ENCODE measurements at places on chromosomes 1 and 21.

DNA sequence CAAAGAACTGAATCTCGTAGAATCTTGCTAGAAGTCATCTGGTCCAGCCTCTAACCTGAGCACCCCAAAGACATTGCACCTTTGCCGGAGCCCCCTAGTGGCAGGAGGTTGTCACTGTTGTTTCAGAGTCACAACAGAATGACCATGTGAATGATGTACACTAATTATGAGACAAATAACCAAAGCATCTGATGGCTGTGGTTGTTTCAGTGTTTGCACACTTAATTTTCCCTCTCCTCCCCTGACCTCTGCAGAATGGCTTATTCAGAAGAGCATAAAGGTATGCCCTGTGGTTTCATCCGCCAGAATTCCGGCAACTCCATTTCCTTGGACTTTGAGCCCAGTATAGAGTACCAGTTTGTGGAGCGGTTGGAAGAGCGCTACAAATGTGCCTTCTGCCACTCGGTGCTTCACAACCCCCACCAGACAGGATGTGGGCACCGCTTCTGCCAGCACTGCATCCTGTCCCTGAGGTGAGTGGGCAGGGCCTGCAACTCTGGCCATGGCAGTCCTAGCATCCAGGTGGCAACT is 26.4 kb downstream of the TRAF5 start:
- peak; percentile 79 for DNase-seq

GRCh38 chr21:42524341-42525028 is 10.8 kb downstream of the SLC37A1 start:
- DNase-seq, result peak; percentile 75

DNA sequence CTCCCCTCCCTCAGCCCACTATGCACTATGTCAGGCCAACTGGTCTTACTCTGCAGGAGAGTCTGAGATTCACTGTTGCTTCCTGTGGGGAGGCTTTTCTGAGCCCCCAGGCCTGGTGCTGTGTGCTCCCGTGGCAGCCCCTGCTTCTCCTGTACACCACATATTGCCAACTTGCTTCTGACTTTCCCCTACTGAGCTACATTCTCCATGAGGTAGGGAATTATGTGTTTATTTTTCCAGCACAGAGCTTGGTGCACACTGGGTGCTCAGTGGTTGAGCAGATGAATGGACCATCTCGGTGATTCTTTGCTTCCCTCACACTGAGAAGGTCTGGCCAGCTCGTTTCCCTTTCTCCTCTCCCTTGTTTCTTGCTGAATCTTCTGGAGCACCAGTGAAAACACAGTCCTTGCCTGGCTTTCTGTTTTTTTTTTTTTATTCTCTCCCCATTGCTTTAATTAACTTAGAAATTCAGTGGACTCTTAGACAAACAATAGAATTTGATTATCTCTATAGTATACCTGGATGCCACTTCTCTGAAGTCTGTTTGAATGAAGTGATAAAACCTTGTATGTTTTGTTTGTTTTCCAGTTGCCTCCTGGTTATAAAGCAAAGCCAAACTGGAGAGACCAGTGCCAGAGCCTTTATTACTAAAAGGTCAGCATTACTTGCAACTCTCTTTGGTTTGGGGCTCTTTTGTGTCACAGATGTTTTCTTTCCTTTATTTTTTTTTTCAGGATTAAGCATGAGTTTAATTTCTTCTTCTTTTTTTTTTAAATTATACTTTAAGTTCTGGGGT is 50.3 kb upstream of the CNIH3 start:
- DNase-seq, result no peak

DNA sequence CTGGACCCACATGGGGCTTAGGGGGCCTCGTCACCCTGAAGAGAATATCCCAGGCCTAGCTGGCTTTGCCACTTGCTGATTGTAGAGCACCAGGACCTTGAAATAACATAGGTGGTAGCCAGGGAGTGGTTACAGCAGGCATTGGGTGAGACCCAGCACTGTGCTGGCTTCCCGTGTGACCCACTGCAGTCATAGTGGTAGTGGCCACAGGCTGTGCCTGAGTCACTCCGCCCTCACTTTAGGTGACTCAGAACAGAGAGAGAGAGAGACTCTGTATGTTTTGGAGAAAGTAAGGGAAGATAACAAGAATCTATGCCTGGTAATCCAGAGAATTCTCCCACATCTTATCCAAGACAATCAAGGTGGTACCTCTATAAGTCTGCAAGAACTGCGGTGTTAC is 98.7 kb upstream of the LHX8 start:
- DNase-seq, result no peak

Measured in activated CD8-positive, alpha-beta memory T cell treated with anti-CD3 and anti-CD28 coated beads for 24 hours (primary cell).